MG63 (cell line): ENCODE measurements at places on chromosomes 3 and 15. TPM values are rescaled to one million over a fixed set of nuclear protein-coding genes. Genes with fewer than 3 reads are reported as not detected.
A peak's percentile ranks its signal among the peaks of the same experiment; 100 is the strongest.

DNA sequence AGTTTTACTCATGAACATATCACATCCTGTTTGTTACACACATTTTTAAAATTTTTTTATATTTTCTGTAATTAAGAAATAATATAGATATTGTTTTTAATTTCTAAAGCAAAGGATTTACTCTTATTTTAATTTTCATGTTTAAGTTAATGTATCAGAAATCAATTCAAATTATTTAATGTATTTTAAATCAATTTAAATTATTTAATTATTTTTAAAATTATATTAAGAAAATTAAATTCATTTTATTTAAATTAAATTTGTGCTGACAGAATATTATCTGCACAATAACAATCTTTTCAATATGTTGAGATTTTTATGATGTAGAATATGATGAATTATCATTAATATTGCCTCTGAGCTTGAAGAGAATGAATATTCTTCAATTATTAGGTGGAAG is 681.2 kb upstream of the ALCAM start:
- no peak for DNase-seq

GRCh38 chr3:140597792-140598191 is 80.1 kb upstream of the TRIM42 start:
- DNase-seq: no peak

GRCh38 chr3:85360742-85361387 is 402.1 kb downstream of the CADM2 start:
- peak; percentile 8 for DNase-seq

DNA sequence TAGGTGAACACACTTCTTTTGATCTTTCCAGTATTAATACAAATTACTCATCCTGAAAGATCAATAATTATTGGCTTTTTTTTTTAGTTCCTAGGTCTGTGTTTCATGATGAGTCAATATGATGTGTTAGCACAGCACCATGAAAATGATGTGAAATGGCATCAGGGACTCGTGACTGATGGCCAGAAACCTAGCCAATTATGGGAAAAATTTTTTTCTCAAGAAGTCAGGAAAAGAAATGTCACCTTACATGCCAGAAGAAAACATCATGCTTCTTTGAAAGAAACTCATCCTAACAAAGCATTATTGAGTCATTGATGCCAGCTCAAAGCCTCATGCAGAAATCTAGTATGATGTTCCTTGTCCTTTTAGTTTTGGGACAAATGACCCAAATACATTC is 468.3 kb upstream of the CBLB start:
- DNase-seq: no peak

DNA sequence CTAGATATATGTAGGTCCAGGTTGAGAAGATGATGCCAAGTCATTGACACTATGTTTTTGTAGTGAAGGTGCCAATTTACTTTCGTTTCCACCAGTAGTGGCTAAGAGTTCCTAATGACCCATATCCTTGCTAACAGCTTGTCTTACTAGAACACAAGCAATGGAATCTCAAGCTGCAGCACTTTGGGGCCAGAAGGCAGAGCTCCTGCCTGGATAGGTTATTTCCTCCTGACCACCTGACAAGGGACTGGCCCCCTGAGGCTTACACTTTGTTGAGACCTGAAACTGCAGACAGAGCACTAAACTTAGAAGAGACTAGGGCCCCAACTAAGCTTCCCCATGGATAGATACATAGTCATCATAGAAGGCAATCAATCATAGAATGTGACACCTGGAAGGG is 11.7 kb downstream of the ONECUT1 start:
- no peak for DNase-seq

GRCh38 chr3:14461748-14462324 is 59.4 kb downstream of the SLC6A6 start:
- DNase-seq: peak; percentile 62

GRCh38 chr3:69370901-69371301 is 15.0 kb downstream of the FRMD4B start:
- DNase-seq: peak; percentile 17

Gene SEMA3F
- 11.7 and 22.9 TPM in 2 replicates for total RNA-seq

DNA sequence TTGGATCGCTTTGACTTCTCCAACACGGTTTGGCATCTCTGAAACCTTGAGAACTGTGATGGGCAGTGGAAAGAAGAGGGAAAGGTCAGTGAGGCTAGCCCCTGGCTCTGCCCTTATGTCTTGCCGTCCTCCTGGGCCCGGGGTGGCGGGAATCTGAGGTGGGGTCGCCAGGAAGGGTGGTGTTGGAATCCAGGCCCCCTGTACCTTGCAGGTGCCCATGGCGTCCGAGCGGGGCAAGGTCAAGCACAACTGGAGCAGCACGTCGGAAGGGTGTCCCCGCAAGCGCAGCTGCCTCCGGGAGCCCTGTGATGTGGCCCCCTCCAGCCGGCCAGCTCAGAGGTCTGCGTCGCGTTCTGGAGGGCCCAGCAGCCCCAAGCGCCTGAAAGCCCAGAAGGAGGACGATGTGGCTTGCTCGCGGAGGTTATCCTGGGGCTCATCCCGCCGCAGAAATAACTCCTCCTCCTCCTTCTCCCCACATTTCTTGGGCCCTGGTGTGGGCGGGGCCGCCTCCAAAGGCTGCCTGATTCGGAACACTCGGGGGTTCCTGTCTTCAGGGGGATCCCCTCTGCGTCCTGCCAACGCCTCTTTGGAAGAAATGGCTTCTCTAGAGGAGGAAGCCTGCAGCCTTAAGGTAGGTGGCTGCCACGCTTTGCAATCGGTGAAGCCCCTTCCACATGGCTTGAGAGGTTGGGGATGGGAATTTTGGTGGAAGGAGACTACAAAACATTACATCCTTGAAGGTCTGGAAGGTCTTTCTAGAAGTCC is 907 bp downstream of the TATDN2 start:
- peak; percentile 28 for DNase-seq

Gene FSIP1
- total RNA-seq: 2.0 and 3.3 TPM in 2 replicates

- DNase-seq: peak; percentile 30
Observed at GRCh38 chr3:54071601-54072000, 50.8 kb upstream of the CACNA2D3 start.

GRCh38 chr3:46878781-46879436 is 1.4 kb downstream of the PTH1R start:
- DNase-seq: no peak

Gene ISL2
- total RNA-seq: 0.27 and 3.6 TPM in 2 replicates

- no peak for DNase-seq
Observed at GRCh38 chr3:58288011-58288728, 17.9 kb upstream of the RPP14 start.

DNA sequence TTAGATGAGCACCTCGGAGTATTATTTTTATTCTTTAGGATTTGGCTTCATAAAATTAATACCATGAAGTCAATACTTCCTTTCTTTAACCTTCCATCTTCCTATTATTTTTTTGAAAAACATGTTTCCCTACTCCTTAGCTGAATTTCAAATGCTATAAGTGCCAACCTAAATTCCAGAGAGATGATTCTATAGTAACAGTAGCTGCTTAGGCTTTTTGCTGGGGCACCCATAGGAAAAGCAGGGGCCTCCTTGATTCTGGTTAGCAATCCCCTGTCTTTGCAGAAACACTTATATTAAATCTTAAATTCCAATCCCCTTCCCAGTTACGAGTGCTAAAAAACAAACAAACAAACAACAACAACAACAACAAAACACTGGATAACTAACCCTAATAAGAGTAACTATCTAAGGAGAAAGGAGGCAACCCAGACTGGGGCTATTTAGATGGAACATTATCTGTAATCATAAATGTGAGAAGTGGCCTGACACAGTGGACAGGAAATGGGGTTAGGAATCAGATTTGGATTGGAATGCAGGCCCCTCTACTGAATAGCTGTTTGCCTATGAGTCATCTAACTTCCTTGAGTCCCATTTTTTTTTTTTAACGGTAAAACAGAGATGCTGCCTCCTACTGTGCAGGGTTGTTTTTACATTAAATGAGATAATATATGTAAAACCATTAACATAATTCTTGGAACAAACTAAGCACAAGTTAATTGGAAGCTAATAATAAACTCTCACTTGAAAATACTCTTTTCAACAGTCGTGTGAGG is 148.1 kb downstream of the WDR72 start:
- DNase-seq: peak; percentile 31

DNA sequence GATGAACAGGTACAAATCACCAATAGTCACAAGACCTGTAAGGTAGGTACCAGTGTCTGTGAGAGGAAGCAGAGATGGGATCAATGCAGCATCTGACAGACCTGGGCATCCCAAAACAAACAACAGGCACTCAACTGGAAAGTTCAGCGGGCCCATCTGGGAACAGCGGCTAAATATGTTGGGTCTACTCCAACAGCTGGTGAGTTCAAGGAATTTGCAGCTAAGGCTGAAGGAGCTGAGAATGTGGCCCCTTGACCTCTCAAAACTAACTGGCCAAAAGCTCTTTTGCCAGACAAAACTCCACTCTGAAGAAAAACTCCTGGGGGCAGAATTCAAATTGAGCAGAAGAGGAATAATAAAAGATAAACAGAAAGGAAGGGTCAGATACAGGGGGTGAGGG is 24.4 kb downstream of the AVEN start:
- no peak for DNase-seq

DNA sequence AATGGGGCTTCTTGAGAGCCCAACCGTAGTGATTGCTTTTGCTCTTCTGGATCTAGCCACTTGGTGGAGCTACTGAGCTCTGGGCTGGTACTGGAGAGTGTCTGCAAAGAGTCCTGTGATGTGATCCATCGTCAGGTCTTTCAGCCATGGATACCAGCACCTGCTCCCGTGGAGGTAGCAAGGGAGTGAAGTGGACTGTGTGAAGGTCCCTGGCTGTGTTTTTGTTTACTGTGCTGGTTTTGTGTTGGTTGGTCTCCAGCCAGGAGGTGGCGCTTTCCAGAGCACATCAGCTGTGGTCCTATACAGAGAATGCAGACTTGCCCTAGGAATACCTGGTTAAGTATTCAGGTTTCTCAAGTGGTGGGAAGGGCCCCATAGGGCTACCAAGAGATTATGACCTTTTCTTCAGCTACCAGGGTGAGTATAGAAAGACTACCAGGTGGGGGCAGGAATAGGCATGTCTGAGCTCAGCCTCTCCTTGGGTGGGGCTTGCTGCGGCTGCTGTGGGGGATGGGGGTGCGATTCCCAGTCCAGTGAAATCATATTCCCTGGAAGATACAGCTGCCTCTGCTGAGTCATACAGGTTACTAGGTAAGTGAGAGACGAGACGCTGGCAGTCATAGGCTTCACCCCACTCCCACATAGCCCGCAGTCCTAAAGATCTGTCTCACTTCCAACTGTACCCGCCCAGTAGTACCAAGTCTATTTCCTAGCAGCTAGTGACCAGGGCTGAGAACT is 733.7 kb downstream of the ZNF385D start:
- no peak for DNase-seq

Gene ITIH1
- total RNA-seq: not detected in 2 replicates

Gene BSN
- total RNA-seq: 0.05 and 0.23 TPM in 2 replicates

Gene GRM7
- total RNA-seq: not detected in 2 replicates

Gene CPN2
- total RNA-seq: not detected in 2 replicates

GRCh38 chr3:178787960-178788359 is 251.7 kb downstream of the KCNMB2 start:
- no peak for DNase-seq

- no peak for DNase-seq
Observed at GRCh38 chr3:169104972-169105371, 558.5 kb downstream of the MECOM start.

Gene NR1I2
- total RNA-seq: not detected in 2 replicates

DNA sequence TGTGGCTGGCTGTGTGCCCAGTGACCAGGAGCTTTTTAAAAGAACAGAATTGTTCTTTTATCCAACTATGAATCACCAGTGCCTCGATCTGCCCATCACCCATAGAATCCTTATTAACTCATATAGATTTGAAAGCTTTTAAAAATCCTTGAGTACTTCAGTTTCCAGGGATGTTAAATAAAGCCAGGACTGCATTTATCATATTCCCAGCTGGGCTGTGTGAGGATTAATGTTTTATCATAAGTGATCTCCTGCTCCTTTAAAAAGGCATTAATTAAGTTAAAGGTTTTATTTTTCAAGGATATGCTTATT is 234.0 kb downstream of the MYRIP start:
- peak; percentile 74 for DNase-seq

DNA sequence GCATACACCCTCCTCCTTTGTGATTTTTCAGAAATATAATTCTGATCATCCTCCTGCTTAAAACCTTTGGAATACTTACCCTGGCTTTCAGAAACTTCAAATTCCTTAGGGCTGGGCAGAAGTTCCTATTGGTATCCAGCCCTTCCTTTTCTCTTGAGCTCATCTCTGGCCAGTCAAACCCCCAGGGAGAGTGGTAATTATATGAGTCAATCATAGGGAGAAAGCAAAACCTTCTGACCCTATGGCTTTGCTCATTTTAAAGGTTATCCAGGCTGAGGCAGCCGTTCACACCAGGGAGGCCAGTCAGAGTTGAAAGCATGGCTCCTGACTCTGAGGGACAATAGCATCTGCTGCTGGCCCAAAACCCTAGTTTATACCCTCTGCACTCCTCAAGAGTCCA is 23.9 kb upstream of the CTNNB1 start:
- DNase-seq: peak; percentile 9

DNA sequence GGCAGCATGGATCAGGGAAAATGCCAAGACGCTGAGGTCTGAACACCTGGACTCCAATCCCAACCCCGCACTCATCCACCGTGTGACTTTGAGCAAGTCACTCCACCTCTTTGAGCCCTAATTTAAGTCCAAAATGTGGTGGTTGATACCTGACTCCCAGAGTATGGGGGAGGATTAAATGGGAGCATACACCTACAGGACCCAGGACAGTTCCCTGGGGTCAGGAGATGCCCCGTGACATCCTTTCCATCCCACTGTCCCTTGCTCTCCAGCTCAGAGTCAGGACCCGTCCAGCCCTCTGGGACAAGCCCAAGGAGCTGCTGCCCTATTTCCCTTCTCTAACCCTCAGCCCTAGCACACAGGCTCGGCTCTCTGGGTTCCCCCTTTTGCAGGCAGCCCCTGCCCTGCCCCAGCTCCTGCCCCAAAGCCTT is 276.4 kb downstream of the XXYLT1 start:
- no peak for DNase-seq

Gene CYP1A2
- total RNA-seq: 0.23 TPM in 1 of 2 replicates, not detected in the other

DNA sequence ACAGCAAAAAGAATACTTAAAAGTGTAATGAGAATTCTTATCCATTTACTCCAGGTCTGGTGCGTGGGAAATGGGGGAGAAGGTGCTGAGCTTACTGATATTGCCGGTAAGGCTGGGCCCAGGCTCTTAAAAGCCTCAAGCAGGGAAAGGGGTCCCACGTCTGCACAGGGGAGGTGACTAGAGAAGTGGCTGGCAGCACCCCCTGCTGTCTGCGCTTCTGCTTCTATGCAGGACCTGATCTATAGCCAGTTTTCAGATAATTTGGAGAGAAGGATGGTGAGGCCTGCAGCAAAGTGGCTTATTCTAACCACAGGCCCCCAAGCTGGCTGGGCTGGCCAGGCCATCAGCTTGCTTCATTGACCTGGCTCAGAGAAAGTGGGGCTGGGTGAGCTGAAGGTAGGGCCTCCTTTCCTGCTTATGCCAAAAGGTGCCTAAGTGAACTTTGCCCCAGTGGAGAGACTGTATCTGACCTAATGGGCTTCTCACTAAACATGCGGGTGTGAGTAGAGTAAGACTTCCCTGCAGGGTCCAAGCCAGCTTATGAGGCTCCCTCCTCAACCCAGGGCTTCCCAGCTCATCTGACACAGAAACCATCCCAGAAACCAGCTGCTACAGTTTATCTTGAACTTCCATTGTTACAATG is 30.9 kb upstream of the ATP1B3 start:
- no peak for DNase-seq

GRCh38 chr15:75194397-75194796 is 7.3 kb upstream of the C15orf39 start:
- no peak for DNase-seq

Gene MORC1
- total RNA-seq: not detected in 2 replicates
